Vagina (tissue), 2 donors: ENCODE measurements at places on chromosomes 12 and 14.

DNA sequence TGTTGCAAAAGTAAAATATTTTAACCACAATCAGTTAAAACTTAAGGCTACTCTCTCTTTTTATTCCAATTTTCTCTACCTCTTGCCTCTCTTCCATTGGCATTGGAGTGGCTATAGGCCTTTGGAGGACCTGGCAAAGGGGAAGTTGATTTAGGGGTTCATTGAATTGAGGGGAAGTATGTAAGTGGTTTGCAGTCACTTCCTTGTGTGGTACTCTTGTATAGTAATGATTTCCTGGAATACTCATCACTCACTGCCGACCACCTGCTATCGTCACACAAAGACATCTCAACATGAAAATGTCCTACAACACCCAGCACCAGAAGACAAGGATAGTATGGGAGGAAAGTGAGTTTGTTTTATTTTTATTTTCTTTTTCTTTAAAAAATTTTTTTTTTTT is 45.7 kb upstream of the CPM start:
- DNase-seq: no peak

DNA sequence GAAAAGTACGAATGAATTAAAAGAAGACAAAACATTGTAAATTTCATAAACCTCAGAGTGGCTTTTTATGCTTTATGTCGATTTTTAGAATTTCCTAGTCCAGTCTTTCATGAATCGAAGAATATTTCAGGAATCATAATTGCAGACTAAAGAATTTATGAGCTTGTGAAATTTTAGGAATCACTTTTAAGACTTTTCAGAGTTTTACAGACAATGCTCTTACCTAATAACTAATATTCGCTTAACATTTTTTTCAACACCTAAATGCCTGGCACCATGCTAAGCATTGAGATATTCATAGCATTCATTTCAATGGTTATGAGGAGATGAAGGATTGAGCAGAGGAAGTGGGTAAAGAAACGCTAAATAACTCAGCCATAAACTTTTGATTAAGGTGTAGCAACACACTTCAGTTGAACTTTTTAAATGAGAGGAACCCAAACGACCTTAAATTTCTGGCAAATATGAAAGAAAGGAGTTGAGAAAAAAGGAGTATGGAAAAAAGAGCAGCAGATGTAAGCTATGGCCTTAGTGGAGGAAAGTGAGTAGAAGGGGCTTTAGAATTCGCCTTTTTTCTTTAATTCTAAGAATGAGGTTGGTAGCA is 739 bp upstream of the USP44 start:
- DNase-seq: no peak

DNA sequence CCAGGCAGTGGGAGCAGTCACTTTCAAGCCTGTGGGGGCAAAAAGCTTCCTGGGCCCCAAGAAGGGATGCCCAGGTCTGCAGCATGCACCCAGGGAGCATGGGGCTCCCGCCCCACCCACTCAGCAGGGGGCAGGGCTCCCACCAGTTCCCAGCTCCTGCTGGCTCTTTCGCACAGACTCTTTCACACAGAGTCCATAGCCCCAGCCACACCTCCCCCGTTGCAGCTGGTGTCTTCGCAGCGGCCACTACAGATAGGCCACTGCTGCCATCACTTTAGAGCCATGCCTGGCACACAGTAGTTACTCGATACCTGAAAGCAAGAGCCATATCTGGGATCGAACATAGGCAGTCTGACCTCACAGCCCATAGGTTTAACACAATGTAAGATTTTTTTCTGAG is 98.2 kb downstream of the NUAK1 start:
- DNase-seq: no peak

- no peak for DNase-seq
Observed at GRCh38 chr12:130880411-130880885, 8.6 kb downstream of the RAN start.

- DNase-seq: no peak
Observed at GRCh38 chr14:64807551-64807950, 72.2 kb downstream of the SPTB start.

GRCh38 chr12:123043536-123044001 is 63.1 kb downstream of the ARL6IP4 start:
- no peak for DNase-seq

- no peak for DNase-seq
Observed at GRCh38 chr14:105378873-105379685, 19.3 kb upstream of the TEX22 start.

DNA sequence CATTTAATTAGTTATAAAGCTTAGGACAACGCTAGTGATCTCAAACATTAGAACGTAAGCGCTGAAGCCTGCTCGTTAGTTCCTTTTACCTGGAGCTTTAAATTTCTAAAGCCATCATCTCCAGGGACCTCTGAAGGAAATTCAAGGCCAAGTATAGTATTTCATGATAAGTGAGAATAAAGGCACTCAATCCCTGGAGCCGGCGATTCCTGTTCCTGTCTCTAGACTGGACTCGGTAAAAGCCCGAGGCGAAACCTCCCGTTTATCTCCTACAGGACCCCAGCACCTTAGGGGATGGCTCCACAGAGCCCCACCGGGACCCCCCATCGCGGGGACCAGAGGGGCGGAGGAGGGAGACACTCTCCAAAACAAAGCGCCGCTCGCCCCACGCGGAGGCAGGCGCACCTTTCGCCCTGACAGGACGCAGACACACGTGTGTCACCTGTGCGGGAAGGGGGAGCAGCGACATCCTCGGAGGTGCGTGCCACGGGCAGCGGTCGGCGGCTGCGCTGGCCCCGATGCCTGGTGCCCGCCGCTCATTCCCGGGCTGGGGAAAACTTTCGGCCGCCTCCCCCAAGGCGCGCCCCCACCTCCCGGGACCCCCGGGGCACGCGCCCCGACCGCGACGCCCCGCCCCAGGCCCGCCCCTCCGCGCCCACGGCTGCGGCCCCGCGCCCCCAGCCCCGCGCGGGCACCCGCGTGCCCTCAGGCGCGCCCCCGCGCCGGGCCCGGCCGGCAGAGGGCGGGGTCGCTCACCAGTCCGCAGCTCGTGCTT is 678 bp downstream of the RPS6KA5 start:
- DNase-seq: no peak
